T-helper 17 cell (primary cell): ENCODE measurements at places on chromosomes 4 and X.

GRCh38 chr4:52915191-52915590, 53.1 kb downstream of the RASL11B start:
- no peak for DNase-seq

DNA sequence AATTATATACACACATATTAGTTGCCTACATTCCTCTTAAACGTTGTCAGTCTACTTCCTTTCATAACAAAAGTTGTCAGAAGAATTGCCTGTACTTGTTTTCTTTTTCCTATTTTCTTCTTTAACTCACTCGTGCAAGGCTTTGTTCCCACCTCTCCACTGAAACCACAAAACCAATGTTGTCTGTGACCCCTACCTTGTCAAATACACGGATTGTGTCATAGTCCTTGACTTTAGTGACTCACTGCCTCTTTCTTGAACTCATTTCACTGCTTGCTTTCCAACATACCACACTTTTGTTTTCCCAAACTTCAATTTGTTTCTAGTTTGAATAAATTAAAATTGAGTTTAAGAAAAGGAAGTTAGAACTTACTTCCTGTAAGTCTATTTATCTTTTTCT, 283.9 kb upstream of the AGA start:
- no peak for DNase-seq

DNA sequence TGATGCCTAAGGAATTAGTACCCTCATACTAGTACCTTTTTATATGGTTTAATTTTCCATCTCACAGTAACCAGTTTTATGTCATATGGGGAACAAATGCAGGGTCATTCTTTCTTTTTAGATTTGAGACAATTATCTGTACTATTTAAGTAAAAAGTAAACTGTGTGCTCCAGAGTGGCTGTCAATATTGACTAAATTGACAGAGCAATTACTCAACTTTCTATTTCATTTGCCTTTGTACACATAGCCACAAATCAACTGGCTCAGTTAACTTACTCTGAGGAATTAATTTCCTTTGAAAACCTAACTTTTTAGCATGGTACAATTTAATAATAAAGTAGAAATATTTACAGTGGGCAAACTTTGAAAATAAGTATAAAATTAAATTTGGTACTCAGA, 28.5 kb upstream of the TEX13C start:
- DNase-seq, result no peak

- no peak for DNase-seq
Measured at GRCh38 chr4:107183155-107183774, 147.2 kb upstream of the DKK2 start.

DNA sequence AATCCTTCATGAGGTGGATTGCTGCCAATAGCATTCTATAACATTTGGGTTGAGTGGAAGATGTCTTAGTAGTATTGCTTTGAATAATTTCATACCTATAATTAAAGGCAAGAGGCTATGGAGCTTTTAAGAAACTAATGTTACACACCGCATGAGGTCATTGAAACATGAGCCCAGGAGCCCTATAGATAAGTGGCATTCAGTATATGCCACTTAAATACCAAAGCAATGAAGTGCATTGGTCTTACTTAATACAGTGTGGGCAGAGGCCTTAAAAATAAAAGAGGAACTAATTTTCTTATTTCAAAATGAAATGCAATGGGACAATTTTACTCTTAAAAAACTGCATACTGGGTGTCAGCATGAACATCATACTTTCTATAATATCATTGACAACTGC, 47.5 kb downstream of the SPATA18 start:
- no peak for DNase-seq

- peak; percentile 16 for DNase-seq
Measured at GRCh38 chr4:153573881-153574802, 108.0 kb downstream of the TMEM131L start.

- no peak for DNase-seq
Measured at GRCh38 chr4:58225460-58225859, 1115.3 kb upstream of the IGFBP7 start.

DNA sequence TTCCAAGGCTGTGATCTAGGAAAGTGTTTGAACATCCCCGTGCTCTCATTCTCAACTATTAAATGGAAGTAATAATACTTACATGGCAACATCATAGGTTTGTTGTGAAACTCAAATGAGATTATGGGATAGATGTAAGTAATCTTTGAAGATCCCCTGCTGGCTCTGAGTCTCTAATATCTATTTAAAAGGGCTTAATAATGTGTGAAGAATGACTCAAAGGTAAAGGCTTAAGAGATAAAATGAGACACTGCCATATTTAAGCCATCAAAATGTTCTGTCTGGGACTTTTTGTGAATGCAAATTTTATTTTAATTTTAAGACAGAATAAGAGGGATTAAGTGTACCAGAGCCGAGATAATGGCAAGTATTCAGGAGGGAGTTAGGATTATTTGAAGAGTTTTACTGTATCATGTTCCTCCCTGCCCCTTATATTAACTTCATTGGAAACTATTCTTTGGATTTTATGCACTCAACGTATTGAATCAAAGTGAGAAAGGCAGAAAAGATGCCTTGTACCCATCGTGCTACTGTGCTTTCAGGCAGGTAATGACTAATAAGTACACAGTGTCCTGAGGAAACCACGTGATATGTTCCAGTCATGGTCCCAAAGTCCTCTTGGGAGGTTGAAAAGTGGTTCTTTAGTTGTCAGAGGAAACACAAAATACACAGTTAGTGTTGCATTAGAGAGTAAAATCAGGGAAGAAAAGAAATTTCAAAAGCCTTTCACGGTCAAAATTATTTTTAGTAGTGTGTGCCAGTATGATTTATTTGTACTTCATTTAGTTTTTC, 192.4 kb downstream of the RBM46 start:
- DNase-seq, result no peak

DNA sequence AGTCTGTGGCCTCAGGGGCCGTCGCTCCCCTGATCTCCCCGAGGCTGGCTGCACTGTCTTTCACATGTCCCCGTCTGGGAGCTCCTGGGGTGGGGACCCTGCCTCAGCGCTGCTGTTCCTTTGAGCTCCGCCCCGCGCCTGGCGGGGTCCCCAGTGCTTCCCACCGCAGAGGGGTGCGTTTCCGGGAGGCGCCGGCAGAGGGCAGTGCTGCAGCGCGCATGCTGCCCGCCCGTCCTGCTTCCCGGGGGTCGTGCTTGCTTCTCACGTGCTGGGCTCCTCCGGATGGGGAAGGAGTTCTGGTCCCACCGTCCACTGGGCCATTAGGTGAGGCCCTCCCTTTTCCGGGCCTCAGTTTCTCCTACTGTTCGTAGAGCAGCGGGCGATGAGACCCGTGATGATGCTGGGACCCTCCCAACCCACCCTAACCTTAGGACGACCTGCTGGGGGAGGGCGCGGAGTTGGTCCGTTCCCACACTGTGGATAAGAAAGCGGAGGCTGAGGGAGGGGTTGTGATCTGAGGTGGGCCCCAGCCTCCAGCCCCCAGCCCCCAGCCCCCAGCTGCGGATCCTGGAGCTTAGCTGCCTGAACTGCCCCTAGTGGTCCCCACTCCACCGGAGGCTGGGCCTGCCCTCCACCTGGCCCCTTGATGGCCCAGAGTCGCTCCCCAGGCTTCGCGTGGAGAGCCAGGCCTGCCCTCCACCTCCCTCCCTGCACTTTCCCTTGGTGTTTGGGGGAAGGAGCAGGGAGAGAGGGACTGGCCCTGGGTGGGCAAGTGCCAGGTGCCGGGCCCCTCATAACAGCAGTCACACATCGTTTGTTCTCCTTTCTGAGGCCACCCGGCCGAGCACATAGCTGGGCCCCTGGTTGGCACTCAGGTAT, 15.3 kb downstream of the CPZ start:
- peak; percentile 23 for DNase-seq

GRCh38 chr4:101500742-101501141, 153.4 kb upstream of the PPP3CA start:
- no peak for DNase-seq

DNA sequence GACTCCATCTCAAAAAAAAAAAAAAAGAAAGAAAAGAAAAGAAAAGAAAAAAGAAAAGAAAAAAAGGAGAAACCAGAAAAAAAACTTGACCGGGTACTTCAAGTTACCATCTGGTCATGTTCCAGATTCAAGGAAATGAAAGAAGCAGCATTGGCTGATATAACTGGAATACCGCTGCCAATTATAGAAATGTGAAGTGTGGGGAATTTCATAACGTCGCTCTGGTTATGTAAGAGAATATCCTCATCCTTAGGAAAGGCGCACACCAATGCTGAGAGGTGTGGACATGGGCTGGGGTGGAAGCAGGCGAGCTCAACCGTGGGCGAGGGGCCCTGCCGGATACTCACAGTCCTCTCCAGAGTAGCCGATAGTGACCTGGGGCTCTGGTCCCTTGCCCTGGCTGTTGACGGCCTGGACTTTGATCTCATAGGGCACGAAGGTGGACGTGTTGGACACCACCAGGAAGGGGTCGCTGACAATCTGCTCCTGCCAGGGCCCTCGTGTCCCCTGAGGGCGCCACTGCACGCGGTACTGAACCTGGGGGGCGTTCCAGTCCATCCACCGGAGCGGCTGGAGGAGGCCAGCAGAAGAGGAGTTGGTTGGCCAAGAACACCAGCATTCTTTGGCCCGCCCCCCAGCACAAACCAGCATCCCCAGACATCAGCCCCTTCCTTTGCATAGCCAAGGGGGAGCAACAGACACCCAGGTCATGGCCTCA, 19.5 kb downstream of the L1CAM start:
- no peak for DNase-seq

DNA sequence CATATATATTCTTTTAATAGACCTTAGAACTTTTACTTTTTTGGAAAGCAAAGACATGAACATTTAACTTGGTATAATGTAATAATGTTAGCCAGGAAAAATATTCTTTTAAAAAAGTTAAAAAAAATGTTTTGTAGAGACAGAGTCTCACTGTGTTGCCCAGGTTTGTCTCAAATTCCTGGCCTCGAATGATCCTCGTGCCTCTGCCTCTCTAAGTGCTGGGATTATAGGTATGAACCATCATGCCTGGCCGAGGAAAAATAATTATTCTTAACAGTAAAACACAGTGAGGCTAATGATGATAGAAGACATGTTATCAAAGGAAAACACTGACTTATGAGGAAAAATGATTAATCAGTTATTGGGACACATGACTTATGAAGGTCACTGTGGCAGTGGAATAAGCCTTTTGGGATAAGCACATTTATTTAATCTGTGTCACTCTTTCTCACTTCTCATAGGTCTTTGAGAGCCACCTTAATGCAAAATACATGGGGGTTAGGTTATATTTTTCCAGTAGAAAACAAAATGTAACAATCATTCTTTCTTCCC, 6.0 kb upstream of the BMP2K start:
- no peak for DNase-seq

DNA sequence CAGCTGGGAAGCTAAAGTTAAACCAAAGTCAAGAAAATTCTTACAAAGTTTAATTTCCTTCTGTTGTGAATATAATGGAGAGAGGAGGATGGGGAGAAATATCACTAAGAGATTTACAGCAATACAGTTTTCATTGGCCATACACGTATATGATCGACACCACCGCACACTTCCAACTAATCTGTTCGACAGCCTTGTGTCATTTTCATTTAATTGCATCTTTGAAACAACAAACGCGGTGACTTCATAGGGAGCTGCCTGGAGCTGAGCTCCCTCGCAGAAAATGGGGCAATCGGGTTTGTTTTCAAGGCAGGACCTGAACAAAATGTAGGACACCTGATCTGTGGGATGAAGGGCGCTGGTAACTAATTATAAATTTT, 1.3 kb downstream of the PTPN13 start:
- DNase-seq, result no peak

DNA sequence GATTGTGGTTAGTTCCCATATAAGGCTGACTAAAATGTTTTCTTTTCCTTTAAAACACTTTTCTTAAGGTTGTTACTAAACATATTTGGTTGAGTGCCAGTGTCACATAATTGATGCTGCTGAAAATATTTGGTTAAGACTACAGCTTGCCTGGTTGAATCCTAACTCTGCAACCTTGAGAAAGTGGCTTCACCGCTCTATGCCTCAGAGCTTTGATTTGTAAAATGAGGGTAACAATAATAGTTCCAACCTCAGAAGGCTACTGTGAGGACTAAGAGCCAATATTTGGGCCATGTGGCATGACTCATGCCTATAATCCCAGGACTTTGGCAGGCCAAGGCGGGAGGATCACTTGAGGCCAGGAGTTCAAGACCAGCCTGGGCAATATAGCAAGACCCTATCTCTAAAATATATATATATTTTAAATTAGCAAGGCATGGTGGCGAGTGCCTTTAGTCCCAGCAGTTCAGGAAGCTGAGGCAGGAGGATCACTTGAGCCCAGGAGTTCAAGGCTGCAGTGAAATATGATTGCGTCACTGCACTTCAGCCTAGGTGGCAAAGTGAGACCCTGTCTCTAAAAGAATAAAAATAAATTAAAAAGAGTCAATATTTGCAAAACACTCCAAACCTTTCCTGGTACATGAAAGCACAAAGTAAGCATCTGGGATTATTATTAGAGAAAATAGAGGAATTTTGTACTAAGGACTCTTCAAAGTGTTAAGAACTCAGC, 7.1 kb upstream of the NEIL3 start:
- no peak for DNase-seq

DNA sequence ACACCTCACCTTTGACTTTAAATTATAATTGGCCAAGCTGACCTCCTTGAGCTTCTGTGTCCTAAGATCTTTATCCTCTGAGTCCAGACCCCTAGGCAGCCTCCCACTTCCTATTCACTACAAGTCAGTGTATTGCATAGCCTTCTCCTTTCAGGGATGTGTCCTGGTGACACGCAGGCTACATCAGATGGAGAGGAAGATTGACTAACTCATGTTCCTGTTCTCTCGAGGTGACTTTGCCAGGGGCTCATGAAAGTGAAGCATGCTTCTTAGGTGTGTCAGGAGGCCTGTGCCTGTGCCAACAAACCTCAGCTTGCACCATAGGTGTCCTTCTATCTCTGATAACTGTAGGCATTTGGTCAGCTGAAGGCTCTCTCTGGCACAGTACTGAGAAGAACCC, 195.7 kb upstream of the HS3ST1 start:
- no peak for DNase-seq

- DNase-seq, result no peak
Measured at GRCh38 chr4:138772366-138772765, 243.2 kb upstream of the NOCT start.

DNA sequence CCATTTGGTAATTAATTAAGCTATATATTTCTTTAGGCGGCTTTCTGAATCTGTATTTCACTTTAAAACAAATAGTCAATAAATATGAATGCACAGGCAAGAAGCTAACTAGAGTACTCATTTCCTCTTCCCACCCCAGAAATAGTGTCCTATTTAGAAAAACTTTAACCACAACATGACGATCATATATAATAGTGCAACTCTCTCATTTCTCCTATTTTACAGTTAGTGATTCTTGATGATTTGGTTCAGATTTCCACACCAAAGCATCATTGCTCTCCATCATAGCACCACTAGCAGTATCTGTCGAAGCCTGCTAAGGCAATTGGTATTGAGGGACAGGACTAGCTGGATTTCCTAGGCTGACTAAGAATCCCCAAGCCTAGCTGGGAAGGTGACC, 184.0 kb upstream of the GALNTL6 start:
- no peak for DNase-seq

DNA sequence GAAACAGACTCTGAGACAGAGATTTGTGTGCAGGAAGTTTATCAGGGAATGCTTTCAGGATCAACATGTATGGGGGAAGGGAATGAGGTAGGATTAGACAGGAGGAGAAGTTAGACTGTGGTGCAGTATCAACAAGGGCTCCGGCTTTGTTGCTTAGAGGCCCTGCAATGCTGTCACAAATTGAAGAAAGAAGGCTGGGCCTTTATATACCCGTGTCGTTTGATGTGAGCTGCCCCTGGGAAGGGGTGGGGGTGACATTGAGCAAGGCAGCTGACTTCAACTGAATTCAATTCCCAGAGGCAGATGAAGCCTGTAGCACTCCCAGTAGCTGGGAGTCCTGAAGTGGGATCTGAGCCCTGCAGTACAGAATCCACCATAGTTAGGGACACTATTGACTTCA, 29.5 kb upstream of the USP9X start:
- no peak for DNase-seq

- DNase-seq, result no peak
Measured at GRCh38 chrX:140500441-140500840, 4.4 kb downstream of the SOX3 start.
